ENCODE measurements at places on chromosomes 2 and 18. TPM values are rescaled to one million over a fixed set of nuclear protein-coding genes. Genes with fewer than 3 reads are reported as not detected.

Gene SLC35F5
- total RNA-seq: 92.4 TPM

Gene FAM117B
- total RNA-seq: 0.81 TPM

Gene PLEKHM3
- 7.9 TPM for total RNA-seq

Gene IGFBP5
- total RNA-seq: 0.82 TPM

Gene LYPD1
- total RNA-seq: 3.1 TPM

Gene EMILIN1
- 2.3 TPM for total RNA-seq

Gene BUB1
- 27.7 TPM for total RNA-seq

Gene SIX3
- total RNA-seq: not detected

Gene BMP10
- total RNA-seq: not detected

Gene ZNF24
- total RNA-seq: 42.2 TPM

Gene ANKRD62
- not detected for total RNA-seq

Gene IL36B
- total RNA-seq: not detected

Gene CAPN10
- 31.5 TPM for total RNA-seq

Gene C2orf72
- total RNA-seq: 0.16 TPM

Gene ANKRD30B
- total RNA-seq: not detected

Gene RAB17
- 6.8 TPM for total RNA-seq

Gene REG3A
- not detected for total RNA-seq

Gene CASP10
- 59.7 TPM for total RNA-seq

Gene HTRA2
- 43.9 TPM for total RNA-seq

Gene FAM110C
- 0.13 TPM for total RNA-seq

Gene PRKAG3
- total RNA-seq: not detected

Gene NTSR2
- total RNA-seq: not detected

Gene BOLL
- total RNA-seq: not detected

Gene PFN4
- 0.32 TPM for total RNA-seq

Gene WNT10A
- total RNA-seq: not detected

Gene EFR3B
- total RNA-seq: 0.49 TPM

Gene LCT
- not detected for total RNA-seq

Gene MAP2
- total RNA-seq: 5.0 TPM

Gene OTOS
- total RNA-seq: not detected

Gene LRRC30
- total RNA-seq: not detected

Gene PSMG2
- 41.6 TPM for total RNA-seq

Gene MC5R
- total RNA-seq: not detected

Measured in bladder microvascular endothelial cell (primary cell).